Cortex of kidney (tissue), 1 donor: ENCODE measurements at places on chromosomes 11 and 22.

GRCh38 chr11:75190652-75191329, 39.9 kb downstream of the SLCO2B1 start:
- DNase-seq: no peak

DNA sequence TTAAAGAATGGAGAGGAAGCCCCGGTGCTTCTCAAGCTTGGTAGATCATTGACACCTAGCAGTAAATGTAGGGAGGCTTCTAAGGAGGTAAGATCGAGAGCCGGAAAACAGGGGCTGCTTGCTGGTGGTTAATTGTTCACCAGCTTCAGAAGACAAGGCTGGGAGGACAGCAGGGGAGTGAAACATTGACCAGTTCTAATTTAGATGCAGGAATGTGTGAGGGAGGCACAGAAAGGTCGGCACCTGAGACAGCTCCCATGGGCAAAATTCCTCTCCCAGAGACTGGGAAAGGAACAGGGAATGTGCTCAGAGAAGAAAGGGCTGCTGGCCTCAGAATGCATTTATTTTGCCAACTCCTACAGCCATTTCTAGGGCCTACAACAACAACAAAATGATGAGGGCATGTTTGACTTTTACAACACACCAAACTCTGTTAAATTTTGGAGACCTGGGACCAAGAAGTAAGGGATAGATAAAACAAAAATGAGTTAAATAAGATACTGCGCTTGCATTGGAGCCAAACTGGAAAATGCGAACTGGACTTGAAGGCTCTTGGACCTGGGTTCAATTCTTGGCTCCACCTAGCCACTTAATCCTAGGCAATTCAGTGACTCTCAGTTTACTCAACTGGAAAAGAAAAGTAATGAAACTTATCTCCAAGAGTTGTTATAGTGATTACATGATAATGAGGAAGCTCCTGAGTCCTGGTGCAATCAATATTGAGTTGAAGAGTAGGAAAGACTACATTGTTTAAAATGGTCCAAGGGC, 31.0 kb downstream of the FZD4 start:
- DNase-seq: no peak

DNA sequence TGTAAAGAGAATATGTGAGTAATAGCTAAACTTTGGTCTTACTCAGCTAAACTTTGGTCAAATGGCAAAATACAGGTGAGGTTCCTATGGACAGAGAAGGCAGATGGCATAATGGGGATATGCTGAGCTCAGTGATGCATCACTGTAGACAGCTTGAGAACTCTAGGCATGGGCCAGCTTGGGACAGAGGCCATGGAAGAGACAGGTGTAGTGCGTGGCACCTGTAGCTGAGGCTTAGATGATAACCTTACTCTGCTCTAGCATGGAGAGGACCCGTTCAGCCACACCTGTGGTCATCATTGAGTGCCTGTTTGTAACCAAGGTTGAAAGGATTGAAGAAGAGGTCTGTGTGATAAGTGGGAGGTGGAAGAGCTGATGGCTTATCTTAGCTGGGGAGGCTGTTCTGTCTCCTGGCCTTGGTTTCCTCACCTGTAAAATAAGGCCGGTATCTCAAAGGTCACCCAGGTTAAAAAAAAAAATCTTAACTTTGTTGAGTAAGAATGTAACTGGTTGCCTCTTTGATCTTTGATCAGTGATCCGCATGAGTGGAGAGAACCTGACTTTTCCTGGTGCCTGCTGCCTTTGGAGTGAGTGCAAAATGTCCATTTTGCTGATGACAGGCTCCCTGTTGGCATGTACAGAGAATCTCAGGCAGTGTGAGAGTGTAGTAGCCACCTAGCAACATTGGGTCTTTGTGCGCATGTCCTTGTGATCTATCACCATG, 48.6 kb downstream of the ZNRF3 start:
- no peak for DNase-seq

- no peak for DNase-seq
Observed at GRCh38 chr22:37269936-37270678, 12.2 kb upstream of the CYTH4 start.

DNA sequence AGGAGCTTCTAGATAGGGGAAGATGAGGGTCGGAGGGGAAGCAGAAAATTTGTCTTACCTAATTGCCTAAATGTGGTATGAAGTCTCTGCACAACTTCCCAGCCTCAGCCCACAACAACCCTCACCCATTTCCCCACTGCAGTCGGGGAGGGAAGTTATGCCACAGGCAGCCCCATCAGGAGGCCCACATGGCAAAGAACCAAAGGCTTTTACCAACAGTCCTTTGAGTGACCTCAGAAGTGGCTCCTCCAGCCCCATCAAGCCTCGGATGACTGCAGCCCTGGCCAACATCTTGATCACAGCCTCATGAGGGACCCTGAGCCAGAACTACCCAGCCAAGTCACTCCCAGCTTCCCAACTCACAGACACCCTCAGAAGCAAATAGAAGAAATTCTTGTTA, 54.8 kb downstream of the CHST1 start:
- no peak for DNase-seq

DNA sequence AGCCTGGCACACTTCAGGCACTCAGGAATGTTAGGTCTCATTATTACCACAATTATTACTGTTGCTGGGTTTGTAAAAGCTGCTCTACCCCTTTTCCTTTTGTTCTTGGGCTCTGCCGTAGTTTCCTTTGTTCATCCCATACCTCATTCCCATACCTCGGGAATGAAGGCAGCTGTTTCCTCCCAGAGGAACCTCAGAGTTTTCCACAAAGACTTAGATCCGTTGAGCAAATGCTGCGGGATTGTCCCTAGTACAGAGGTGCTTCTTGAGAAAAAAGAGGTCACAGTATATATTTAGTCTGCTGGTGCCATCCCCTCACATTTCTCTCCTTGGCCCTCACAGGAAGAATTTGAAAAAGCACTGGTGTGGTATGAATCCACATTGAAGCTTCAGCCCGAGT, 134.7 kb downstream of the TTC17 start:
- no peak for DNase-seq

GRCh38 chr11:71962428-71963038, 33.7 kb downstream of the RNF121 start:
- DNase-seq: no peak

- no peak for DNase-seq
Observed at GRCh38 chr11:93114304-93114703, 83.5 kb downstream of the SLC36A4 start.
